ENCODE measurements at places on chromosomes 4 and X.

DNA sequence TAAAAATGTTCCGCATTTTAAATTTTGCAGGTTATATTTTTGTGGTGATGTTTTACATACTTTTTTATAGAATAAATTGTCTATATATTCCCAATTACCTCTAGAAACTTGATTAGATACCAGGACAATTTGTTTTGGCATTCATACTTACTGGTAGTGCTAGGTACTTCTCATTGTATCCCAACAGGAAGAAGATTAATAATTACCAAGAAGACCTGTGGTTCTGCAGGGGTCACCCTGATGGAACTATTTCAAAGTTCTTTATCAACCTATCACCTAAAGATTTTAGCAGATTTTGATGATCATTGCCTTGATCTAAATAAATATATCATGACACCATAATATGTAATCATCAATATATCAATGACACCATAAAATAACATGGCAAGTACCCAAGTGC, 22.5 kb upstream of the FAM9A start:
- DNase-seq: no peak

GRCh38 chrX:88424541-88424940, 322.5 kb upstream of the CPXCR1 start:
- no peak for DNase-seq

- DNase-seq: no peak
Measured at GRCh38 chr4:121614101-121614500, 82.7 kb downstream of the ANXA5 start.

- DNase-seq: no peak
Measured at GRCh38 chrX:12210196-12210815, 72.0 kb downstream of the FRMPD4 start.

DNA sequence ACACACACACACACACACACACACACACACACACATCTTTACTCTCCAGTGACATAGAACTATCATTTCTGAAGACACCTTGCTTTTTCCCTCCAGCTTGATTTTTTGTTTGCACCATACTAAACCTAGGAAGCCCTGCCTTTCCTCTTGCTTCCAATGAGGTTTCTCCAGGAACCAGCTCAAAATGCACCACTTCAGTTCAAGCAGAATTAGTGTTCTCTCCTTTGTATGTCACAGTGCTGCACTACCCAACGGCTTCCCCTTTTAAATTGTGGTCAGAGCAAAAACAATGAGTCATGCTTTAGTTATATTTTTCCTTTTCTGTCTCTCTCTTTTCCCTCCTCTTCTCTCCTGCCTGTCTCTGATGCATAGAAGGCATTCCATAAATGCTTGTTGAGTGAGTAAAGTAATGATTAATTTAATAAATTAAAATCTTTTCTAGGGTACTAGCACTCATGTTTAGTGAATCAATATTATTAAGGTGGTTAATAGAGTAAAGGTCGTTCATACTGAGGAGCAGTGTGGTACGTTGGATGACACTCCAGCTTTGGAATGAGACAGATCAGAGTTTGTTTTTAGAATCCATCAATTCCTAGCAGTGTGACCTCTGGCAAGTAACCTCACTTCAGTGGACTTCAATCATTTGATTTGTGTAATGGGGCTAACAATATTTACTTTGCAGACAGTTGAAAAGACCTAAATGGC, 5.9 kb downstream of the RTL3 start:
- no peak for DNase-seq

- no peak for DNase-seq
Measured at GRCh38 chrX:111518667-111519066, 7.2 kb downstream of the SERTM2 start.

DNA sequence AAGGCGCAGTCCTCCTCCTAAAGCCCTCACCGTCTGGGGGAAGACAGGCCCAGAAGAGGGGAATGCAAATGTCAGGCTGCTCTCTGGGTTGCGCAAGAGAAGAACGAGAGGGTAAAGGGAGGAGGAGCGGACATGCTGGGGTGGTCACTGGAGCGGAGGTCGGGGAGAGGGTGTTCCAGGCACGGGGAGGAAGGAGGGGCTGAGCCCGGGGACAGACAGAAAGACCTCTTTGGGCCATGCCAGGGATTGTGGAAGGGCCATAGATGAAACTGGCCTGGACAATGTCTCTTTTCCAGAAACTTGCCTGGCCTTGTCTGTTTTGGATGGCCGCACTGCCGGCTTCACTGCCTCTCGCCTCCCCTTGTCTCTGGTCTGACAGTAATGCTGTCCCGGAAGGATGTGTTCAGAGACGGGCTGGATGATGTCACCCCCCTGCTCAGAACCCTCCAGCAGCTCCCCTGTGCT, 121.0 kb downstream of the SORCS2 start:
- no peak for DNase-seq

Data from stimulated activated CD4-positive, alpha-beta T cell treated with anti-CD3 and anti-CD28 coated beads, Interleukin-1b, Interleukin-23, amount 100 ng/mL, for 4 hours (primary cell).